ENCODE measurements at places on chromosomes 12 and 14. TPM values are rescaled to one million over a fixed set of nuclear protein-coding genes. Genes with fewer than 3 reads are reported as not detected.

DNA sequence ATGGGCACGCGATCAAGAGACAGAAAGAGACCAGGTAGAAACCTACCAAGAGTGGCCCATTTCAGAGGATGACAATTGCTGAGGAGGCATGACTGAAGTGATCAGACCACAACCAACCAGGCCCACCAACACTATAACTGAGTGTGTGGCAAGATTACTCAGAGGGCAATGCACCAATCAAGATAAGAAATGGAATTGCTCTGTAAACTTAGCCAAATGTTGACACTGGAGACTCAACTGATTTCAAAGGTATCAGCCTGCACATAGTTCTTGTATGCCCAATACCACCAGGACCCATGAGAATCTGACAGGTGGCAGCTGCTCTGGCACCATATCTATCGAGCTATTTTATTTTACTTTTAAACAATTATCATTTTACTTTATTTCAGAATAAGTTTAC lies 128.9 kb downstream of the FOXN3 start:
- DNase-seq: no peak

GRCh38 chr14:86997271-86997670 lies 995.7 kb downstream of the GALC start:
- no peak for DNase-seq

Gene FSCB
- not detected for total RNA-seq

Gene RDH11
- 47.9 TPM for total RNA-seq

DNA sequence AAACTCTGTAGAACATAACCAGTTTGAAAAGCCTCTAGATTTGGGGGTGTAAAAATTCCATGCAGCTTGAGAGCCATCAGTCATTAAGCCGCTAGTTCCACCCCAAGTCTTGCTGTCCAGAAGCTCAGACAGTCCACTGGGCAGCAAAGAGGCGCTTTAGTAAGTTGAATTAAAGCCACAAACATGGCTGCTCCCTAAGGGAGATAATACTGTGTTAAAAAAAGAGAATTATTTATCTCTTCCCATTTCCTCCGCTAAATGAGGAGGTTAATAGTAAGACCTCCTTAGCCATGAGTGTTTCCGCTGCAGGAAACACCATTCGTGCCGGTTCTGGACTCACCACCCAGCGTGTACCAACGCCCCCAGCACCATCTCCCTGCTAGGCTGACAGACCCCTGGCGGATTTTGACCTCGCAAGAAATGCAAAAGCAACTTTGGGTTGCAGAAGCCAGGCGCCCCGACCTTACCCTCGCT lies 536 bp downstream of the TM7SF3 start:
- no peak for DNase-seq

GRCh38 chr12:9698681-9699080 lies 29.2 kb downstream of the CLEC2D start:
- DNase-seq: no peak

Measured in esophagus squamous epithelium (tissue), 5 donors.